ENCODE measurements at places on chromosomes 2 and 18. TPM values are rescaled to one million over a fixed set of nuclear protein-coding genes. Genes with fewer than 3 reads are reported as not detected.

The PPP1R1C gene
- 0.29 TPM for total RNA-seq

The POTEJ gene
- total RNA-seq = not detected

The AMER3 gene
- total RNA-seq = not detected

The DYSF gene
- 4.3 TPM for total RNA-seq

GRCh38 chr2:200778038-200778437 lies 33.7 kb upstream of the BZW1 start:
- no peak for DNase-seq

The PIKFYVE gene
- 52.7 TPM for total RNA-seq

The PRSS56 gene
- not detected for total RNA-seq

DNA sequence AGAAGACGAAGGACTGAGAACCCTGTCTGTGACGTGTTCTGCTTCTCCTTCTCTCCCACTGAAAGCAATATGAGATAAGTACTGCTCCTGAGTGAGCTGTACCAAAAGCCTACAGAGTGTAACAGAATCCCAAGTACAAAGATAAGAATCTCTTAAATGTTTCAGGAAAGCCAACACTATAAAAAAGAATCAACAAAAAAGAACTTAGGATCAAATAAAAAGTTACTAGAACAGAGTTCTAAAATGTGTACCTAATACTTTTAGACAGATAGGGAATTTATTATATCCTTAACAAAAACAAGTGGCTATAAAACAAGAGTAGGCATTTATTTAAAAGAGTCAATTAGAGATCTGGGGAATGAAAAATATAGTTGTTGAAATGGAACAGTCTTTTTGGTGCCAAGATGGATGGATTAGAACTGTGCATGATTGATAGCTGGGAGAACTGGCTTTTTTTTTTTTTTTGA lies 49.0 kb downstream of the NCOA1 start:
- DNase-seq = no peak

The BOK gene
- 41.3 TPM for total RNA-seq

DNA sequence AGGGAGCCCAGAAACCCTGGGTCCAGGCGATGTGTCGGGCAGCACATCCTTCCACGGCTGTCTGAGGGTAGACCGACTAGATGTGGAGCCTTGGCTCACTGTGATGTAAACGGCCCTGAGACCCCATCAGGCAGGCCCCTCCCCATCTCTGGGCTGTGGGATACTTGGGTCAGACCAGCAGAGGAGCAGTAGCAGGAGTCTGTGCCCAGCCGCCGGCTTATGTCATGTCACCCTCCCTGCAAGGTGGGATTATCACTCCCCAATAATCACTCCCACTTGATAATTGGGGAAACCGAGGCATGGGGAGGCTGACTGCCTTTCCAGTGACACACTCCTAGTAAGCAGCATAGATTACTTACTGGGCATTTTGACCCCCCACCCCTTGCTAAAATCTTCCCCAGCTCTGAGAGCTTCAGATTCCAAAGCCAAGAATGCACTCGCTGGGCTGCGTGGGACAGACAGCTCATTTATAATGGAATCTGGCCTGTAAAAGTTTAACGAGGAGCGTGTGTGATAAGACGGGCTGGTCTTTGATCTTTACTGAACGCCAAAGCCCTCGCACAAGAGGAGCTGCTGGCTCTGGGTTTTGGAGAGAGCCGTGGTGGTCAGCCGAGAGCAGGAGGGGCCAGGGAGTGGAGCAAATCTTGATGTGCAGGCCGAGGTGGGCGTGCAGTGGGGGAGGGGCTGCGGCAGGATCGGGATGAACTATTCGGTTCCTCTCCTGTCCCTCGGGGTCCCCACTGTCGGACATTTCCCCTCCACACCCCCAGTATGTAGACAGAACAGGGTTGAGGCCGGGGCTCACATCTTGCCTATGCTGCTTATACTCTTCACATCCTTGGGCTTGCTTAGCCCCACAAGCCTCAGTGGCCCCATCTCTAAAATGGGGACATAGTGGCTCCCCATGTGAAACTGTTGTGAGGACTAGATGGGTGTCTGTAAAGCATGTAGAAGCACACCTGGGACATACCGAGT lies 200.0 kb downstream of the GLI2 start:
- DNase-seq = peak; percentile 90

GRCh38 chr2:18777250-18777812 lies 188.0 kb upstream of the NT5C1B start:
- DNase-seq = peak; percentile 58

The TMEM247 gene
- total RNA-seq = not detected

The PRKAG3 gene
- total RNA-seq = under 0.01 TPM

- no peak for DNase-seq
Measured at GRCh38 chr18:44539926-44540325, 140.8 kb upstream of the SETBP1 start.

GRCh38 chr18:11380968-11381367 lies 228.4 kb upstream of the SLC35G4 start:
- no peak for DNase-seq

The ANKRD62 gene
- not detected for total RNA-seq

The MYO5B gene
- 0.36 TPM for total RNA-seq

- DNase-seq = no peak
Measured at GRCh38 chr2:221447310-221447709, 124.8 kb downstream of the EPHA4 start.

- DNase-seq = no peak
Measured at GRCh38 chr2:68088940-68089339, 26.1 kb upstream of the C1D start.

- peak; percentile 66 for DNase-seq
Measured at GRCh38 chr2:168529900-168530561, 74.0 kb downstream of the CERS6 start.

DNA sequence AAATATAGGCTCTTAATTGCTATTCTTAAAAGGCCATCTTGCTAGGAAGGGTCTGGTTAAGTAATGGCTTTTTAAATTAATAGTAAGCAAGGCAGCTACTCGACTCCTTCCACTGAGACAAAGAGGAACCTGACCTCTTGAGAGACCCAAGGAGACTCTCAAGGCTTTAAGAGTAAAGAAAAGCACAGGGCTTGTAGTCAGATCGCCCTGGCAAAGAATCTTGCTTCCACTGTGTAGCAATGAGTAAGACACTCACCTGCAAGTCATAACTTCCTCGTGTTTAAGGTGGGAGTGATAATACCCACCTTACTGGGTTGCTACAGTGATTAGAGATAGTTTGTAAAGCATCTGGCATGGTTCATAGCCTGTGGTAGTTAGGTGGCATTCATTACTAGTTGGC lies 274.5 kb downstream of the TSN start:
- no peak for DNase-seq

GRCh38 chr2:96098900-96099590 lies 17.3 kb downstream of the ADRA2B start:
- peak; percentile 60 for DNase-seq

The SYT4 gene
- not detected for total RNA-seq

- no peak for DNase-seq
Measured at GRCh38 chr2:40430776-40431599, 20.9 kb downstream of the SLC8A1 start.

- no peak for DNase-seq
Measured at GRCh38 chr2:228556717-228557116, 375.2 kb upstream of the SPHKAP start.

DNA sequence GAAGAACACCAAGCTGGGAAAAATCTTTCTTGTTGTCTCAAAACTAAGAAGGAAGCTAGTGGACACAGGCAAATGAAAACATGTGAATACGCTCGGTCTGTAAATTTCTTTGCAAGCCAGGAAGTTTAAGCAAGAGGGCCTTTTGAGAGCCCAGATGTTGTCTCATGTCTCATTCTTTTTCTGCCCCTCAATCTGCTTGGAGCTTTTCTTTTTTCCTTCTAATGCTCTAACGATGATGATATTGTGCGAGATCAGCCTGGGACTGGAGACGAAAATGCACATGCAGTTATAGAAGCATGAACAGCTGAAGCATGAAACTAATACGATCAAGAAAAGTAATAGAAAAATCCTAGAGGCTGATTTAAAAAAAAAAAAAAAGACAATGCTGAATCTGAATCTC lies 138.6 kb upstream of the CHAC2 start:
- DNase-seq = no peak

The WNT10A gene
- not detected for total RNA-seq

The PROC gene
- 0.29 TPM for total RNA-seq

GRCh38 chr2:108330979-108331378 lies 42.3 kb downstream of the SULT1C2 start:
- DNase-seq = peak; percentile 39
